Uterus (tissue), 4 donors: ENCODE measurements at places on chromosomes 13 and 19. TPM values are rescaled to one million over a fixed set of nuclear protein-coding genes. Genes with fewer than 3 reads are reported as not detected.

Gene NDUFA13
- total RNA-seq, result 45.3 TPM

Gene ATP12A
- total RNA-seq, result not detected

Gene ZNF492
- 0.95 TPM for total RNA-seq

Gene NCR1
- 1.1 TPM for total RNA-seq

GRCh38 chr13:78971355-78972025, 312.5 kb upstream of the OBI1 start:
- no peak overlapping the region for H3K27ac ChIP-seq
- H3K36me3 ChIP-seq, result no peaks in the 10 kb centered on the region
- no peaks in the 10 kb centered on the region for H3K4me1 ChIP-seq
- no peak for DNase-seq
- no peaks in the 10 kb centered on the region for H3K27me3 ChIP-seq
- H3K4me3 ChIP-seq, result no peak overlapping the region

DNA sequence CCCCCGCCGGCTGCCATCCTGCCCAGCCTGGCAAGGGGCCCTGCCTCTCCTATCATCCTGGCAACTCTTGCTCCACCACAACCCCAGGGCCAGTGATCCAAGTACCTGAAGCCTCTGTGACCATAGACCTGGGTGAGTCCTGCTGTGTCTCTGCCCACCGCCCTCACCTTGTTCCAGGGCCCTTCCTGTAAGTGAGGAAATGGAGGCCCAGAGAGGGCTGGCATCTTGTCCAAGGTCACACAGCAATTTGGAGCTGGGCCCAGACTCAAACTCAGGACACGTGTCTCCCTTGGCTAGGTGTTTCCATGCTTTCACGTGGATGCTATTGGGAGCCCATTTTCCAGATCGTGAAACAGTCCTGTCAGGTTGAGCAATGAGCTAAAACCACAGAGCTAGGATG, 3.7 kb downstream of the CREB3L3 start:
- H3K27me3 ChIP-seq, result no peaks in the 10 kb centered on the region
- DNase-seq, result no peak
- H3K4me3 ChIP-seq, result no peak overlapping the region
- H3K36me3 ChIP-seq, result no peaks in the 10 kb centered on the region

DNA sequence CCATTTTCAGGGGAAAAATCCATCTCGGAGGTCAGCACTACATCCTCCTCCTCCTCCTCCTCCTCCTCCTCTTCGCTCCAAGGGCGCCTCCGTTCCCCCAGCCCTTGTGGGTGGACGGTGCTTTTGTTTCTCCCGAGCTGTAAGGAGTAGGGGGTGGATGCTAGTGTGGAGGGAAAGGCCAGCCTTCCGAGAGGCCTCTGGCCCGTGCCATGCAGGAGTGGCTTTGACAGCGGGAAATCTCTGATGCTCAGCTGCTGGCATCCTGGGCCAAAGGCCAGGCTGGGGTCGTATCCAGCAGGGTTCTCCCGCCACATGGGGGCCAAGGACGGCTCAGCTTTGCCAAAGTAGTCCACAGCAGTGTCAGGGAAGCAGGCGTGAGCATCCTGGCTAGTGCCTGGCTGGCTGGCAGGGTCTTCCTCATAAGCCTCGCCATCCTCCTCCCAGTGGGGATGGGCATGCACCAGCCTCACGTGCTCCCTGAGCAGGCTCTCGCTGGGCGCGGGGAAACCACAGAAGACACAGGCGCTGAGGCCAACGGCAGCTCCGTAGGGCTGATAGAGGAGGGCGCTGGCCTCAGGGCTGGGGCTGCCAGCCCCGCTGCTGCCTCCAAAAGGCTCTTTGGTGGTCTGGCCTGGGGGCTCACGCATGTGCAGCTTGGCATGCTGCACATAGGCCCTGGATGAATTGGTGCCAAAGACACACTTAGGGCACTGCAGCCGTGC, 10.5 kb downstream of the WIZ start:
- no peak for DNase-seq
- no peak overlapping the region for H3K27ac ChIP-seq
- peaks cover 15% of the 10 kb centered on the region for H3K4me1 ChIP-seq

GRCh38 chr13:101919541-101920181, 467.2 kb downstream of the ITGBL1 start:
- H3K27me3 ChIP-seq, result peaks cover 32% of the 10 kb centered on the region
- H3K4me3 ChIP-seq, result no peak overlapping the region
- H3K4me1 ChIP-seq, result no peaks in the 10 kb centered on the region
- DNase-seq, result no peak
- H3K27ac ChIP-seq, result no peak overlapping the region

DNA sequence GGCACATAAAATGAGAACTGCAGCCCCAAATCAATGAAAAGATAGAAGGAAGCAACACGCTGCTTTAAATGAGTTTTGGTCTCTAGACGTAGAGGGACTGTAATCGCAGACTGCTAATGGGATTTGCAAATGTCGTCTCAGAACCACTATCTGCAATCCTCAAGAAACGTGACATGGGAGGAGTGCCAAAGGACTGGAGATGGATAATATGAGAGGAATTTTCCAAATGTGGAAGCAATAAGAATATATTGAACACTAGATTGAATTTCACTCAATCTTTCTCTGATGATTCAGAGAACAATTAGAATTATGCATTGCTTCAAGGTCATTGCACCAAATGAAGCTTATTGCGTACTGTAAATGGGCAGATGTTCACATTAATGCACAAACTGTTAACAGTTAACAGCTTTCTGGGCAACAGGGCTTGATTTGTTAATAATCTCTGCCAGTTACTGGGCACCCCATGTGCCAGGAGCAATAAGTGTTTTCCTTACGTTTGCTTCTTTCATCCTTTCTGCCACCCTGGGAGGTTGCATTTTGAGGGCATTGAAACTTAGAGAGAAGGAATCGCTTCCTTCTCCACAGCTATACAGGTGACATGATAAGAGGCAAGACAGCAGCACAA, 62.8 kb upstream of the WASF3 start:
- no peak overlapping the region for H3K27ac ChIP-seq
- H3K36me3 ChIP-seq, result no peaks in the 10 kb centered on the region
- H3K4me1 ChIP-seq, result no peaks in the 10 kb centered on the region
- H3K4me3 ChIP-seq, result no peak overlapping the region
- DNase-seq, result no peak
- H3K27me3 ChIP-seq, result no peaks in the 10 kb centered on the region

DNA sequence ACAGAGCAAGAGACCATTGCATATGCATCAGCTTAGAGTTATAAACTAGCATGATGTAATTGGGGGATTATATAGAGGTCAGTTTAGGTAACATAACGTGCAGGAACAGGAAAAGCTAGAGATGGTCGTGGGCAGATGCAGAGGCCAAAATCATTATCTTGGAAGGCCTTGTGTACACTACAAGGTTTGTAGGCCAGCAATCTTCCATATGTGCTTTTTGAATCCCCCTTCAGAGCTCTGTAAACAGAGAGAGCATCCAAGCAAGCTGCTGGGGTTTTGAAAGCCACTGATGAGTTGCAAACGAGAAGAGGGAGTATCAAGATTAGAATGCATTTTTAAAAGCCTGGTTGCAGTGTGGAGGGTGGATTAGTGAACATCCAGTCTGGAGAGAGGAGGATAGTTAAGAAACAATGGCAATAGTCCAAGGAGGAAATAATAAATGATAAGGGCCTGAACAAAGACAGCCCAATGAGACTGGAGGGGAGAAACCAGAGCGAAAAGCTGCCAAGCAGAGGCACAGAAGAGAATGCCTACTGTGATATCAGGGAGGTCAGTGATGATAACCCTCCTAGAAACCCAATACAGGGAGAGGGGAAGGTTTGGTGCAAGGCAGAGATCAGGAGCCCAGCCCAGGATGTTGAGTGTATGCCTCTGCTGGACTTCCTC, 109.6 kb downstream of the ZAR1L start:
- no peaks in the 10 kb centered on the region for H3K27me3 ChIP-seq
- no peak for DNase-seq
- H3K4me1 ChIP-seq, result no peaks in the 10 kb centered on the region
- H3K36me3 ChIP-seq, result no peaks in the 10 kb centered on the region
- no peak overlapping the region for H3K27ac ChIP-seq

DNA sequence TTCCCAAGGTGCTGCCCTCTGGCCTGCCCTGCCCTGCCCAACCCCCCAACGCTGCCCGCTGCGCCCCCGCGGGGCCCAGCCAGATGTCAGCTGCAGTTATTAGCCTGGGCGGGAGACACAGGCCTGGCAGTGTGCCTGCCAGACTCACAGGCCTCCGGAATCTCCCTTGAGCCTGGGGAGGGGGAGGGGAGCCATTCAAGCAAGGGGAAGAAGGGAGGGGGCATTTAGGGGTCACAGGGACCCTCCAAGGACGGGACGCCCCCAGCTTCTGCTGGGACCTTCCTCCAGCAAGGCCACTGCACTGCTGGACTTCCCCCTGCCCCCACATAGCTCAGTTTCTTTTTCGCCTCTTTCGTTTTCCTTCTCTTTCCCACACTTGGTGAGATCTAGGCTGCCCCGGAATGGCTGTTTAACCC, 2.6 kb upstream of the JUNB start:
- peak overlapping the region; percentile 100 for H3K27ac ChIP-seq
- no peaks in the 10 kb centered on the region for H3K36me3 ChIP-seq
- DNase-seq, result peak; percentile 84
- peaks cover 13% of the 10 kb centered on the region for H3K4me1 ChIP-seq

- H3K27ac ChIP-seq, result no peak overlapping the region
- no peak overlapping the region for H3K4me3 ChIP-seq
- no peaks in the 10 kb centered on the region for H3K36me3 ChIP-seq
- no peak for DNase-seq
These were observed 52.5 kb downstream of the POSTN start for GRCh38 chr13:37546087-37546486.

DNA sequence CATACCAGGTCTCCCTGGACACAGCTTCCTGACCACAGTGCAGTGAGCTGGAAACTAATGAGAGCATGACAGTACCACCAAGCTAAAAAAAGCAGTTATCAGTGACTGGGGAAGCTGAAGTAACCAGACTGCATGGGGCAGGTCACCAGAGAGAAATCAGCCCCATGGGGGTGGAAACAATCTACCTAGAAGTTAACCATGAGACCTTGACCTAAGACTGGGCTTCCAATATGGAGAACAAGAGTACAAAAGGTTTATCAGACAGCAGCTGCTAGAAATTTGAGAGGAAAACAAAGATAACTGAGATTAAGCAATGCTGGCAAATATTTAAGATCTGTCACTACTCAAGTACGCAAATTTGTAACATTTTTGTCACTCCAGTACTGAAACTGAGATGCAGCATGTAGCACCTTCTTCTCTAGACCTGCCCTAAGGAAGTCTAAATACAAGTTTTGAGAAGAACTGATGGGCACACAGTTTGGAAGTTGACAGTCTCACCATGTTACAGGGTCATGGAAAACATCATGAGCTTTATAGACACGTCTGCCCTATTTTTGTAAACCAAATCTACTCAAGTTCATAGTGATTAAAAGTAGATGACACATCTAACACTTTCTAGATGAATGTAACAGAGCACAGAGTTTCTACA, 2641.8 kb upstream of the PCDH20 start:
- H3K36me3 ChIP-seq, result no peaks in the 10 kb centered on the region
- no peak overlapping the region for H3K4me3 ChIP-seq
- DNase-seq, result no peak
- H3K27ac ChIP-seq, result no peak overlapping the region
- H3K27me3 ChIP-seq, result no peaks in the 10 kb centered on the region
